ENCODE measurements at places on chromosomes 11 and 22. TPM values are rescaled to one million over a fixed set of nuclear protein-coding genes. Genes with fewer than 3 reads are reported as not detected.

CBLIF gene
- 0.72 TPM for total RNA-seq

RIMBP3B gene
- total RNA-seq, result 0.55 TPM

DNA sequence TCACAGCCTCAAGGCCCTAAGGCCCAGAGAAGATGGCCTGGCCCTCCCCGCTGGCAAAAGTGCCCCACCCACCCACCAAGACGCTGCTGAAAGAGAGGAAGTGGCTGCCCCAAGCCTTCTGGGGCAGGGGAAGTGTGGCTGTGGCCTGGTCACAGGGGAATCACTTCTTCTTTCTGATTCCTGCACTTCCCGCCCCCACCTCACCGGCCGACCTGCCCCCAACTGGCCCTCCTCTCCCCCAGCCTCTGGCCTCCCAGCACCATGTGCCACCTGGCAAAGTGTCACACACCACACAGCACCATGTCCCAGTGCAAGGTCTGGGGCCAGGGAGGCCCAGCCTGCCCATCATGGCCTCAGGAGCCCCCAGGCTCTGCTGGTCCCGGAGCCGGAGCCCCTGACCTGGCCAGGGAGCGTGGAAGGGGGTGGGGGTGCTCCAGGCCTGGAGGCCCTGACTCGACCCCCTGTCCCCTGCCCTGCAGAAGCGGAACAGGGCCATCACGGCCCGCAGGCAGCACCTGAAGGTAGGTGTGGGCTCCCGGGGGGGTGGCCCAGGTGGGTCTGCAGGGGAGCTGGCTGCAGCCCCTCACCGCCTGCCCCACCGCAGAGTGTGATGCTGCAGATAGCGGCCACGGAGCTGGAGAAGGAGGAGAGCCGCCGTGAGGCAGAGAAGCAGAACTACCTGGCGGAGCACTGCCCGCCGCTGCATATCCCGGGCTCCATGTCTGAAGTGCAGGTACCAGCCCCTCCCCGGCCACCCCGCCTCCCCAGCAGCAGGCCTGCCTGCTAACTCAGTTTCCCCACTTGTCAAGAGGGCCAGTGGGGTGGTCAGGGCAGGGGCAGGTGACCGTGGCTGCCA is 1.4 kb downstream of the TNNI2 start:
- no peak for DNase-seq
- H3K27me3 ChIP-seq, result peaks cover 50% of the 10 kb centered on the region
- no peak overlapping the region for H3K27ac ChIP-seq
- no peak overlapping the region for H3K4me3 ChIP-seq
- H3K36me3 ChIP-seq, result no peaks in the 10 kb centered on the region

- no peak overlapping the region for H3K4me3 ChIP-seq
- H3K27ac ChIP-seq, result no peak overlapping the region
- no peaks in the 10 kb centered on the region for H3K4me1 ChIP-seq
- H3K27me3 ChIP-seq, result no peaks in the 10 kb centered on the region
- no peaks in the 10 kb centered on the region for H3K36me3 ChIP-seq
- no peak for DNase-seq
Measured at GRCh38 chr22:48485149-48486133, 1342.2 kb downstream of the BRD1 start.
